ENCODE measurements at places on chromosomes 16 and 17.

GRCh38 chr16:80367037-80367658 lies 173.6 kb upstream of the DYNLRB2 start:
- DNase-seq, result no peak

- DNase-seq, result no peak
Measured at GRCh38 chr17:61815863-61816503, 47.3 kb downstream of the BRIP1 start.

- no peak for DNase-seq
Measured at GRCh38 chr16:23852794-23853562, 17.2 kb downstream of the PRKCB start.

GRCh38 chr17:17570140-17570797 lies 21.2 kb downstream of the PEMT start:
- no peak for DNase-seq

DNA sequence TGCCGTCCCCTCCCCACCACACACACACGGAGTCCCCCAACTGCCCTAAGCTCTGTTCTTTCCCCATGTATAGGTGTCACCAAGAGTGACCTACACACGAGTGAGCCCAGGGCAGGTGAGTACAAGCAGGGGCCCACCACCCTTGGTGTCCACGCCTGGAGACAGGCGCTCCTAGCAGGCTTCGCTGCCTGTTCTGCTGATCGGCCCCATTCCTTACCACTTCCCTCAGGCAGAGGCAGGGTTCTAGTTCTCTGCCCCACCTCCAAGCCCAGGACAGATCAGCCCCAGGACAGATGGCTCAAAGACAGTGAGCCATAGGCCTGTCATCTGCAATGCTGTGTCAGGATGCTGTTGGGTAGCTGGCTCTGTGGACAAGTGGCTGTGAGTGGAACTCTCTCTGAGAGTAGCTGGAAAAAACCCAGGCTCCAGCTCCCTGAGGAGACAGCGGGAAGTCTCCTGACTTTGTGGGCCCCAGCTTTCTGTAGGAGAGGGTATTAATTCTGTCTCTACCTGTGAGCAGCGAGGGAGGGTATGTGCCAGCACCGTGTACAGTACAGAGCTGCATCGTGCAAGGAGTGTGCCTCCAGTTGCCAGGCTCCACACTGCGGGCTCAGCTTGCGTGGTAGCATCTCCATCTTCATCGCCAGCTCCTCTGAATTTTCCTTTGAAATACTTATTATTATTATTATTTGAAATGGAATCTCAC lies 897 bp downstream of the TP53I13 start:
- no peak for DNase-seq

DNA sequence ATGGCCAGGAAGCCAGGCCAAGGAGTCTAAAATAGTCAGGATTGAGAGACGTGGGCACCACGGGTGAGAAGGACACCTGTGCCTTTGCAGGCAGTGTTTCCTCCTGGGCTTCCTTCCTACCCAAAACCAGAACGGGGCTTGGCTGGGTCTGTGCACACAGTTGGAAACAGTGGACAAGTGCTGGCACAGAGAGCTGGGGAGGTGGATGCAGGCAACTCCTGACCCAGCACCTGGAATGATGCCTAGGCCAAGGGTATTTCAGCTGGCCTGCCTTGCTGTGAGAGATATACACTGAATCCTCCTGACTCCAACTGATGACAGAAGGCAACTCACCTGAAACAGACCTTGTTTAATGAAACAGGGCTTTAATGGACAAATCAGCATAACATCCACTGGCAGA lies 186.2 kb downstream of the SLC39A11 start:
- no peak for DNase-seq

DNA sequence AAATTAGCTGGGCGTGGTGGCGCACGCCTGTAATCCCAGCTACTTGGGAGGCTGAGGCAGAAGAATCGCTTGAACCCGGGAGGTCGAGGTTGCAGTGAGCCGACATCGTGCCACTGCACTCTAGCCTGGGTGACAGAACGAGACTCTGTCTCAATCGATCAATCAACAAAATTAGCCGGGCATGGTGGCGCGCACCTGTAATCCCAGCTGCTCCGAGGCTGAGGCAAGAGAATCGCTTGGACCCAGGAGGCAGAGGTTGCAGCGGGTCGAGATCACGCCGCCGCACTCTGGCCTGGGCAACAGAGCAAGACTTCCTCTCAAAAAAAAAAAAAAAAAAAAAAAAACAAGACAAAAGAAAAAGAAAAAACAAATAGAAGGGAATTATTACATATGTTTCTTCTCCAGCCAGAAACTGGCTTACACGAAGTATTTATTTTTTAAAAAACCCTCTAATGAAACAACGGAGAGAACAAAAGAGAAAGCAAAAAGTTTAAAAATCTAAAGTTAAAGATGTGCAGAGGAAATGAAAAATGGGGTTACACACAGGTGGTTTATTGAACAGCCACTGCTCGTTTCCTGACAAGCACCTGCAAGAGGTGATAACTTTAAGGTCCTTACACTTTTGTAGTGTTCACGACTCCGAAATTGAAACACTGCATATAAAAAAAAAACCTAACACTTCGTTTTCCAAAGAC lies 1.4 kb downstream of the SYNRG start:
- peak; percentile 72 for DNase-seq

GRCh38 chr16:84920333-84920732 lies 91.0 kb downstream of the ZDHHC7 start:
- no peak for DNase-seq
